ENCODE measurements at places on chromosomes 1 and 21.

GRCh38 chr1:18998016-18998724 is 41.7 kb upstream of the IFFO2 start:
- DNase-seq = no peak

DNA sequence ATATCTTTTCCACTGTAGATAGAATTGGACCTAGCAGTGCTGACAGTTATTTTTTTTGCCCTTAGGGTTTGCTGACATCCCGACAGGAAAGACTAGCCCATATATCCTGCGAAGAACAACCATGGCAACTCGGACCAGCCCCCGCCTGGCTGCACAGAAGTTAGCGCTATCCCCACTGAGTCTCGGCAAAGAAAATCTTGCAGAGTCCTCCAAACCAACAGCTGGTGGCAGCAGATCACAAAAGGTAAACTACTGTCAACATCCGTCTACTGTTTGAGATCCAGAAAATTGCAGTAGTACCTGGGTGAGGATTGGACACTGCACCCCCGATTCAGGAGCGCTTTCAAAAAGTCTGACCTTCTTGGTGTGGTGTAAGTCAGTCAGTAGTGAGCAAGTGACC is 55.8 kb downstream of the CENPF start:
- DNase-seq = no peak

DNA sequence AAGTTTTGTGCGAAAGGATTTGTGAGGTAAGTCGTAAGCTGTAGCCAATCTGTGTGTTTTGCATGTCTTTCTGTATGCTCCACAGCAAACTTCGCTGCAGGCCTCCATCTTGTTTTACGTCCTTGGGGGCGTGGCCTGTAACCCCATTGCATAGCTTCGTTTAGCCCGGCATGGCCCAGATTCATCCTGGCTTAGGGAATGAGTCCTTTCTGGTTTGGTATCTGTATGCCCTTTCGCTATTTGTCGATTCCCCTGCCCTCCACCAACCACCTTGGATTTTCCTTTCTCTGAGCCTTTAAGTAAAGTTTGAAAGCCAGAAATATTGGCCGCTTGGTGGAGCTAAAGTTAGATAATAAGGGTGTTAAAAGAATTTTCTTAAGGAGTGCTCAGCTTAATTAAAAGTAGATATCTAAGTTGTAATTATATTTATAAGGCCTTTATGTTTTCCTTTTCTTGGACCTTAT is 1.1 kb downstream of the THEM4 start:
- DNase-seq = no peak

DNA sequence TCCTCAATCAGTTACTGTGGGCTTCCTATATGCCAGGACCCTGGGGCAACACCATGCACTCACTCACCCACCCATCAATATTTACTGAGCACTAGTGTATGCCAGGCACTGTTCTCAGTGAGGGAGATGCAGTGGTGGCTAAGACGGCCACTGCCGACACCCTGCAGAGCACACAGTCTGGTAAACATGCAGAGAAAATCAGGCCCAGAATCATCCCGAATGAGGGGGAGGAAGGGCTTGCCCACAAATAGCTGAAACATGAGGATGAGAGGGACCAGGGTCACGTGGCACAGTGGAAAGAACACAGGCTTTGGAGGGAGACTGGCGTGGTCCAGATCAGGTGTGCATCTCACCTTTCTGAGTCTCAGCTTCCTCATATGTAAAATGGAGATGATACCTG is 89.2 kb upstream of the IGSF21 start:
- DNase-seq = no peak

DNA sequence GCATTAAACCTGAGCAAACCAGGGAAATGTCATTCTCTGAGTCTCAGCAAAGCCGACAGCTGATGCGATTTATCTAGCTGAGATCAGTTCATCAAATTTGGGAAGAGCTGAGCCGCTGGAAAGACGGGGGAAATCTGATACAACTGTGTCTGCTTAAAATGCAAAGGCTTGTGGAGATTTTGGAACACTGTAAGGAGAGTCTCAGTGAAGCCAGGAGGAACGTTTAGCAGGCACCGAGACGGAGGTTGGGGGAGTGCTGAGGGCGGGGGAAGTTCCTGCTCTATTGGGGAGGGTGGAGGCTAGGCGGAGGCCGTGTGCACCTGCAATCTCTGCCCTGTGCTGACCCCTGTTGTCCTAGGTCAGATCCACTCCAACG is 143.2 kb upstream of the CSF3R start:
- DNase-seq = no peak

GRCh38 chr1:22114083-22115012 is 28.5 kb downstream of the WNT4 start:
- no peak for DNase-seq

GRCh38 chr1:172582889-172583288 is 49.9 kb downstream of the SUCO start:
- DNase-seq = no peak

DNA sequence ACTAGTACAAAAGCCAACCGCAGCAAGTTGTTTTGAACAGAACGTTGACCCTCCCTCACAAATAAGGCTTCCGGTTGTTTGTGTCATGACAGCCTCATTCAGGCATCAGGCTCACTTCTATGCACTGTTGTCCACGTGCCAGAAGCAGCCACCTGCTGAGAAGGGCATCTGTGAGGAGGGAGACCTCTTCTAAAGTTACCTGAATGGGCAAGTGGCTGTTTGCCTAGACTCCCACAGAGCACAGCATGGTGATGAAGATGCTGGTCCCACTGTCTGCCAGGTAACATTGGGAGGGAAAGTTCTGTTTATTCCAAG is 176.1 kb downstream of the CLIC6 start:
- DNase-seq = no peak

- DNase-seq = no peak
Measured at GRCh38 chr21:34280389-34280795, 83.4 kb upstream of the KCNE2 start.

GRCh38 chr1:53592521-53592982 is 133.4 kb downstream of the DMRTB1 start:
- no peak for DNase-seq

DNA sequence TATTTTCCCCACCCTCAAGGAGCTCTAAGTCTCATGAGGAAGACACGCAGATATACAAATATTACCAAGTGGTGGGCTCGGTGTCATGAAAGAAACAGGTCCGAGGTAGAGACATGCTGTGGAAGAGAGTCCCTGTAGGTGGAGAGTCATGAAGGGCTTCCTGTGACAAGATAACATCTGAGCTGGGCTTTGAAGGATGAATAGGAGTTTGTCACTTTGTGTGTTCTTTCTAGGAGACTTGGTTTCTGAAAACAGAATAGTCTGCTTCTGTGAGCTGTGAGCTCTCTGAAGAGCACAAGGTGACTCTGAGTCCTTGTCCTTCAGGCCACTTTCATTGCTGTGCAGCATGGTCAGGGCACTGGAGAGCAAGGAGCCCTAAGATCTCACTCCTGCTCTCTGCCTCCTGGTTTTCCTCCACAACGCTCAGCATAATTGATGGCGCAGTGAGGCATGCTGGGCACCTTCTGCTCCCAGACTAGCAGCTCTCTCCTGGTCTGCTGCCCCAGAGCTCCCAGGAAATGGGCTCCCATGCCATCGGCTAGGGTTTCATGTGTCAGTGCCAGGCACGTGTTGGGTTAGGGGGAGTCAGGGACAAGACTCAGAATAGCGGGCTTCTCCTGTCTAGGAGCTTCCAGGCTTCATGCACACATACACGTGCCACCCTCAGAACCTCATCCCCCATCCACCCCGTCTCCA is 209.9 kb upstream of the CSF3R start:
- DNase-seq = no peak

DNA sequence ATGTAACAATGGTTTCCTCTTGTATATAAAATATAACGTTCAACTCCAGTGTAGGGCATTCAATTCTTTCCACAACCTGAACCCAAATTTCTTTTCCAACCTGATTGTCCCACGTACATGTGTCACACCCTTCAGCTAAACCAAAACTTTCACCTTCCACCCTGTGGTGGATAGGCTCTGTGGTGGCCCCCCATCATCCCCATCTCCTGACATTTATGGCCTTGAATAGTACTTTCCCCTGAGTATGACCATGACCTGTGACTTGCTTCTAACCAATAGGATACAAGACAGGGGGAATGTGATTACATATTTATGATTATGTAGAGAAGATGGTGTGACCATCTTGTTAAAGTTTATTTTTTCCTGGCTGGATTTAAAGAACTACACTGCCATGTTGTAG is 377.0 kb downstream of the PTPRC start:
- DNase-seq = no peak

- DNase-seq = no peak
Measured at GRCh38 chr1:119795261-119796200, 15.7 kb downstream of the REG4 start.

DNA sequence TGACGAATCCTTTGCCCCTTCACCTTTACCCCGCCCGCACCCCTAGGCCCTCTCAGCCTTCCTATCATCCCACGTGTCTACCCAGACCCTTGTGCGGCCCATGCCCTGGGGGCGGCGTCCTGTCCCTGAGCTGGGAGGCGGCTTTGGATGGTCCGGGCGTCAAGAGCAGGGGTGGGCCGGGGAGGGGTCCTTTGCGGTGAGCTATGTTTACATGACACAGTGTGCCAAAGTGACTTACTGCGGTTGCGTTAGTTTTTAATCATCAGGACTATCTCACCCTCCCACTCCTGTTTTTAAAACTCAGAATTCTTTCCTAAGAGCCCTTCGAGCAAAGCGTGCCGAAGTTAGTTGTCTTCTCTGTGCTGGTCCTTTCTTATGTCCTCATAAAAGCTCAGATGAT is 144.6 kb downstream of the PGBD5 start:
- DNase-seq = no peak

DNA sequence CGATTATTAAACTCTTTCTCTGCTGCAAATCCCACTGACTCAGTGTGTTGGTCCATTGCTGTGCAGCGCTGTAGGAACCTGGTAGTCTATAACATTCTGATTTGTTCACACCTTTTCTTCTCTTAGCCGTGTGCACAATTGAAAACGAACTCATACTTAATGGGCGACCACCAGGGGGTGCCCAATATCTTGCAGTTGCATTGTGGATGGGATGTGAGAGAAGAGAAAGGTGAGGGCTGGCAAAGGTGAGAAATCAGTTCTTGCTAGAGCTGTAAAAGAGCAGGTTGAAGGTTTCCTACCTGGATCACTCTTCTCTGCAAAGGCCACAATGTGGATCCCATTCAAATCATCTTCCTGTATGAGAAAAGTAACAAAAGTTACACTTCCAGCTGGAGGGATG is 51.0 kb downstream of the CASQ2 start:
- DNase-seq = no peak

DNA sequence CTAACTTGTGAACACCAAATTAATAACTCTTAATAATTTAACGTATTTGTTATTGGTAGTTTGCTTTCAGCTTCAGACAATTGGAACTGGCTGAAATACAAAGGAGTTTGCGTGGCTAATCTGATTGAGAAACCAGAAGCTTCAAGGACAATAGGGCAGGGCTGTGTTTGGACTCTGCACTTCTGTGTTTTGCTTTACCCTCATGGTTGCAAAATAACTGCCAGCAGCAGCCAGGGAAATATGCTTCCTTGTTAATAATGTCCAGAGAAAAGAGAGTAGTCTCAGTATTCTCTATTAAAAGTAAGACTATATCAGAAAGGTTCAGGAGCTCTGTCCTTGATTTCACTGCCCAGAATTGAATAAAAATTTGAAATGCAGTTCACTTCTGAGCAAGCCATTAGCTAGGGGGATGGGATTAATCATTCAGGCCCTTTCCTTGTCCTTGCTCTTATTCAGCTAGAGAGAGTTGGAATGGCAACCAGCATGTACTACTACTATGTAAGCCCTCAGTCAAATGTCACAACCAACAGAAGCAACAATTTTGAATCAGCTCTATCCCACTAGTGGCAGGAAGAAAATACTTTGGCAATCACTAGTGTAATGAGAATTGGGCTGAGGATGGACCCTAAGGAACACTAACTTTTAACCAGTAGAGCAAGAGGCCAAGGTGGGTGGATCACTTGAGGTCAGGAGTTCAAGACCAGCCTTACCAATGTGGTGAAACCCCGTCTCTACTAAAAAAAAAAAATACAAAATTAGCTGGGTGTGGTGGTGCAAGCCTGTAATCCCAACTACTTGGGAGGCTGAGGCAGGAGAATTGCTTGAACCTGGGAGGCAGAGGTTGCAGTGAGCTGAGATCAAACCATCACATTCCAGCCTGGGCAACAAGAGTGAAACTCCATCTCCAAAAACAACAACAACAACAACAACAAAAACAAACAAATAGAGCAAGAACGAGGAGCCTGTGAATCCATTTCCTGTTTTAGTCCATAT is 76.8 kb downstream of the POU2F1 start:
- DNase-seq = no peak

GRCh38 chr1:193183019-193183627 is 3.3 kb downstream of the B3GALT2 start:
- DNase-seq = peak; percentile 55

DNA sequence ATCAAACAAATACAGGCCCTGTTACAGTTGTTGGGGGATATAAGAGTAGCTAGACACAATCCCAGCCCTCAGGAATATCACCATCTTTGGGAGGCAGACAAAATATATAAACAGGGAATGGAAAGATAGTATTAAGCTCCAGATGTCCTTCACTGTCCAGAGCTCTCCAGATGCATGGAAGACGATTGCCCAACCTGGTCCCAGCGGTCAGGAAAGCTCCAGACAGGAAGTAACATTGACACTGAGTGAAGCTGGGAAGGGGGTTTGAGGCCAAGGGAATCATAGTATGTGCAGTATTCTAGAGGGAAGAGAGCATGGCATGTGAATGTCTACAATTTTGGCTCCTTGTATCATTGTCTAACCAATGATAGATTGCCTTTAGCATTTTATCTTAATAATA is 173.9 kb upstream of the HOOK1 start:
- DNase-seq = no peak

DNA sequence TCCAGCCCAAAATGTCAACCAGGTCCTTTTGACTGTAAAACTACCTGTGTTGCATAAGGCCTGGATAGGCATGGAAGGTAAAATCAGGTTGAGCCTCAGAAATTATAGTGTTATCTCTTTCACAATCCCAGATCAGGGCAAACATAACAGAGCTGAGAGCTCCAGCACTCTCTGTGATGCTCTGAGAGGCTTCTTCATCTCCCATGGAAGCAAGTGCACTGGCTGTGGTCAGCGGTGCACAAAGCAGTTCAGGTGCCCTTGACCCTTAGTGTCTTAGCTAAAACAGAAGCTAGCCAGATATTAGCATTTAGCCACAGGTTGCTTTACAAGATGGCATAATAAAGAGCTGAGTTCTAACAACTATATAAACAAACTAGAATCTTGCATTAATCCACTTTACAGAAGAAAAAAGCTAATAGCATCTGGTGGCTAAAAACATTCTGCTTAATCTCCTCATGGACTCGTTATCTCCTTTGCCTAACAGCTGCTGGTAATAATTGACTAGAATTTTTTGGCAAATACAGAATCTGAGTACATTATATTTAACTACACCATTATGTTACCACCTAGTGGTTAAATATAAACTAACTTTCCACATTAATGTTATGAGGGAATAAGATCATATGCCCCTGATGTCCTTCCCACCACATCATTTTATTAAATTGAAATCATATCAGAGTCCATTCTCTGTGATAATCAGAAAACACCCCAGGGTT is 25.6 kb upstream of the POGK start:
- no peak for DNase-seq

Data from bone marrow (tissue), 2 donors.